ENCODE measurements at places on chromosomes 6 and 20.

GRCh38 chr6:98977671-98978292, 30.0 kb upstream of the FBXL4 start:
- no peak for ATAC-seq

GRCh38 chr20:47097691-47098622, 203.3 kb downstream of the EYA2 start:
- no peak for ATAC-seq

- no peak for ATAC-seq
Measured at GRCh38 chr6:108200631-108201030, 34.8 kb downstream of the NR2E1 start.

- ATAC-seq = no peak
Measured at GRCh38 chr20:52035498-52035897, 156.1 kb downstream of the ZFP64 start.

- ATAC-seq = no peak
Measured at GRCh38 chr6:103085801-103086200, 1692.3 kb downstream of the GRIK2 start.

All from gastroesophageal sphincter (tissue), 4 donors.